Activated naive CD4-positive, alpha-beta T cell treated with anti-CD3 and anti-CD28 coated beads, Interleukin-2, amount 50 U/mL, for 72 hours (primary cell): ENCODE measurements at places on chromosomes 1 and 21. TPM values are rescaled to one million over a fixed set of nuclear protein-coding genes. Genes with fewer than 3 reads are reported as not detected.

Gene HHIPL2
- total RNA-seq = not detected

Gene GJA9
- total RNA-seq = not detected

DNA sequence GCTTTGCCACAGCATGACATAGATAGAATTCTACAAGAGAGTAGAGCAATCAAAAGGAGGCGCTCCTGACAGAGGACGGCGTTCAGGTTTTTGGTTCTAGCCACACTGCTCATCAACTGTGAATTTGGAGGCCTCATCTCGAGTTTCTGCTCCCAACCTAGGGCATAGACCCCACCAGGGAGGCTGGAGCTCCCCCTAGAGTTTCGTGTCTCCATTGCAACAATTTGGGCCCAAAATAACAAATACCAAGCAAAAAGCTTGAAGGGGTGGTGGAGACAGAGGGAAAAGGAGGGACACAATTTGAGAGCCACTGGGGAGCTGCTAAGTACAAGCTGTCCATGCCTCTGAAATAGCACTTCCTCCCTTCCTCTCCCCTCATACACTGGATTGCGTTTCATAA lies 297.0 kb downstream of the GPATCH2 start:
- no peak for DNase-seq

Gene RGS8
- not detected for total RNA-seq

- DNase-seq = no peak
Observed at GRCh38 chr1:92957030-92957734, 4.1 kb downstream of the DIPK1A start.

GRCh38 chr1:236311040-236311439 lies 29.3 kb upstream of the ERO1B start:
- no peak for DNase-seq

DNA sequence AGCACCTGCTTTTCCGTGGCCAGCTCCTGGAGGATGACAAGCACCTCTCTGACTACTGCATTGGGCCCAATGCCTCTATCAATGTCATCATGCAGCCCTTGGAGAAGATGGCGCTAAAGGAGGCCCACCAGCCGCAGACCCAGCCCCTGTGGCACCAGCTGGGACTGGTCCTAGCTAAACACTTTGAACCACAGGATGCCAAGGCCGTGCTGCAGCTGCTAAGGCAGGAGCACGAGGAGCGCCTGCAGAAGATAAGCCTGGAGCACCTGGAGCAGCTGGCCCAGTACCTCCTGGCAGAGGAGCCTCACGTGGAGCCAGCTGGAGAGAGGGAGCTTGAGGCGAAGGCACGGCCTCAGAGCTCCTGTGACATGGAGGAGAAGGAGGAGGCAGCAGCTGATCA lies 413 bp downstream of the UBL4B start:
- no peak for DNase-seq

DNA sequence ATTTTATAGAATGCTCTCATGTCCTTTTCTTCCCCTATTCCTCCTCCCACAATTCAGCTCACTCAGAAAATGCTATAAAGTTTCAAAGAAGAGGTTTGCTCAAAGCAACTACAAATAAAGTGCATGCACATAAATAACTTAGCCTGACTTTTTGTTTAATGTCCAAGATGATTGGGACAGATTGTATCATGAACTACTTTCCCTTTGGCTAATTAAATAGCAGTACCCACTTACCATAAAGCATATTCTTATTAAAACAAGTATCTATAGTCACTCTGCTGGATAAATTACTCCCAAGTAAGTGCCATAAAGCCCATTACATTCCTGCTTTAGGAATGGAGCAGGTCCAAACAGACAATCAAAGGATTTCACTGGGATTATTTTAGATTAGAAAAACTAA lies 576.0 kb downstream of the LMO4 start:
- no peak for DNase-seq

- peak; percentile 79 for DNase-seq
Observed at GRCh38 chr1:48093696-48094528, 96.7 kb upstream of the TRABD2B start.

Gene ADAM30
- total RNA-seq = not detected

- no peak for DNase-seq
Observed at GRCh38 chr1:38194472-38194871, 147.9 kb upstream of the POU3F1 start.

Gene CLSTN1
- total RNA-seq = 43.3 TPM

DNA sequence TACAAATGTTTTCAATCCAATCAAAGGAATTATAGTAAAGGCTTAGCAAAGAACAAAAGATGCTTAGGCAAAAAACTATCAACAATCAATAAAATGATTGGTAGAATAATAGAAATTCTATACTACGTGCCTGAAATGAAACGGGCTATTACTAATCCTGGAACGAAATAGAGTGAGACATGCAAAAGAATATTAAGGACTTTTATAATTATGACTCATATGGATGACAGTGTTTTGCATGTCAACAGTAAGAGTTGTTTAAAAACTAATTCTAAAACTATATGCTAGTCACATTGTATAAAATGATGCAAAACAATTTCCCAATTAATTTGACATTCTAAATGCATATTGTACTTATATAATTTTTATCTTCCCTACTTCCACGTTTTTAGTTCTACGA lies 35.6 kb downstream of the LRRIQ3 start:
- no peak for DNase-seq

- no peak for DNase-seq
Observed at GRCh38 chr1:8370905-8371315, 53.0 kb downstream of the SLC45A1 start.

Gene GATAD2B
- 102 TPM for total RNA-seq

GRCh38 chr21:14482165-14482564 lies 64.0 kb downstream of the SAMSN1 start:
- no peak for DNase-seq

GRCh38 chr21:14877581-14878228 lies 187.1 kb downstream of the NRIP1 start:
- no peak for DNase-seq

GRCh38 chr1:213997038-213997771 lies 9.4 kb downstream of the PROX1 start:
- DNase-seq = no peak

Gene XPR1
- 18.6 TPM for total RNA-seq
